Kidney capillary endothelial cell (primary cell): ENCODE measurements at places on chromosomes 13 and 19.
A peak's percentile ranks its signal among the peaks of the same experiment; 100 is the strongest.

- no peak for DNase-seq
These were observed 59.5 kb downstream of the ANKRD10 start for GRCh38 chr13:110855363-110855762.

DNA sequence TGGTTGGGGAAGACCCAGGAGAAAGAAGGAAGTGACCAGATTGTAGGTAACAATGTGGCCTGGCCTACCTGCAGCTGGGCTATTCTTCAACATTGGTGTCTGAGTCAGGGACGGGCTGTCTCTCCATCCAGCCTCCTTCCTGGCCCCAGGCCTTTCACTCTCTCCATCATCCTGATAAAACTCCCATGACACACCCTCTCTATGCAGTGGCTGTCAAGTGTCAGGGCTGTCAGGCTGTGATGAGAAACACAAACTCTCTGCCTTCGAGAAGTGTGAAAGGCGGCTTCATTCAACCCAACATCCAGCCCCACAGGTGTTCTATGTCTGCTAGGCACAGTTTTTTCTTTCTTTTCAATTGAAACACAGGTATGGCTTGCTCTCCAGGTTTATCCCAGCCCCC, 153.3 kb upstream of the VSTM2B start:
- DNase-seq = no peak

- no peak for DNase-seq
These were observed 134.6 kb downstream of the KATNAL1 start for GRCh38 chr13:30172593-30173302.

DNA sequence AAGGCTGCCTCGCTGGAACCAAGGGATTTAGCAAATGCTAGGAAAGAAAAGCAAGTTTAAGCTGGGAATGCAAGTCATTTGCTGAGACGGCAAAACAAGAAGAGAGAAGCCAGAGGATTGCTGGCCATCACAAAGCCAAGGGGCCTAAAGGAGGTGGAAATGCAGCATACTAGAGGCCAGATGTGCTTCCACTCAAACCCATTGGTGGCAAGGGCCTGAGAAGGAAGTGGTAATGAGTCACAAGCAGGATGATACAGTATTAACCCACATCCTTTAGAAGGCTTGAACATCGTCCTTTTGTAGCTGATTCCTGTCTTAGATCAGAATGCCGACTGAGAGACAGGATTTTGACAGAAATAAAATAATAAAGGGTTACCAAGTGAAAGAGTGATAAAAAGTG, 68.2 kb downstream of the ITGBL1 start:
- DNase-seq = peak; percentile 71

DNA sequence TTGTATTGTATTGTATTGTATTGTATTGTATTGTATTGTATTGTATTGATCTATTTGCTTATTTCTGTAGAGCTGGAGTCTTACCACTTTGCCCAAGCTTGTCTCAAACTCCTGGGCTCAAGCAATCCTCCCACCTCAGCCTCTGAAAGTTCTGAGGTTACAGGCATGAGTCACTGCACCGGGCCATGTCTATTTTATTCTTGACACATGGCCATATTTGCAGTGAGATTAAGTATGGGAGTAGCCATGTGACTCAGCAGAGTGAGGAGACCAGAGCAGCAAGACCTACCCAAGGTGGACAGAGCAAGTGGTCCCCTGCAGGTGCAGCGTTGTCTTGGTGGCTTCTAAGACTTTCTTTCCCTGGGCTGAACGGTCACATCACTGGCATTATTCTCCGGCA, 49.1 kb upstream of the UBAC2 start:
- no peak for DNase-seq

- DNase-seq = no peak
These were observed 44.4 kb downstream of the GPC6 start for GRCh38 chr13:93270769-93271742.

GRCh38 chr13:93499991-93500390, 273.4 kb downstream of the GPC6 start:
- no peak for DNase-seq

DNA sequence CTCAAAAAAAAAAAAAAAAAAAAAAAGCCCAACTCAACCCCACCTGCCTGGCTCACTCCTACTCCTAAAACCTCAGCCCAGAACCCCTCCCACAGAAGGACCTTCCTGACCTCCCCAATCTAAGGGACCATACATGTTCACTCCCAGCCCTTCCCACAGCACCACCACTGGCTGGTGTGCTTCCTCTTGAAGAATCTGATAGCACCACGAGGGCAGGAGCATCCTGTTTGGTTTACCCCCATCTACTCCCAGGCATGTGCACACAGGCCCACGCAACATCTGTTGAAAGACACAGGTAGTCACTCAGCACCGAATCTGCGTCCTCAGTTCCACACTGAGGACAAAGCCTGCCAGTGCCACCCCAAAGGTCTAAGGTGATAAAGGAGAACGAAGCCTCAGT, 8.2 kb downstream of the LATS2 start:
- DNase-seq = no peak

GRCh38 chr19:55161571-55162322, 4.2 kb upstream of the TNNI3 start:
- no peak for DNase-seq

GRCh38 chr13:113862931-113863523, 849 bp downstream of the GAS6 start:
- DNase-seq = peak; percentile 15

DNA sequence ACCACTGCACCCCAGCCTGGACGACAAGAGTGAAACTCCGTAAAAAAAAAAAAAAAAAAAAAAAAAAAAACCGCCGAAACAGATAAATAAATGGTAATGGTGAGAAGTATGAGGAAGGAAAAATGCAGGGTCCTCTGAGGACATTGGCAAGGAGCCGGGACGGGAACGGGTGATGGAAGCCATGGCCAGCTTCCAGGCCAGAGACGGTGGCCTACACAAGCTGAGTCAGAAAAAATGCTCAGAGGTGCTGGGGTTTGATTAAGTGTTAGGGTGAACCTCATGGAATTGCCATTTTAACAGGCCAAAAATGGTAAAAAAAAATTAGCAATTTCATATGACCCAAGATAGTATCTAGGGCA, 866 bp upstream of the ZSWIM4 start:
- DNase-seq = no peak

DNA sequence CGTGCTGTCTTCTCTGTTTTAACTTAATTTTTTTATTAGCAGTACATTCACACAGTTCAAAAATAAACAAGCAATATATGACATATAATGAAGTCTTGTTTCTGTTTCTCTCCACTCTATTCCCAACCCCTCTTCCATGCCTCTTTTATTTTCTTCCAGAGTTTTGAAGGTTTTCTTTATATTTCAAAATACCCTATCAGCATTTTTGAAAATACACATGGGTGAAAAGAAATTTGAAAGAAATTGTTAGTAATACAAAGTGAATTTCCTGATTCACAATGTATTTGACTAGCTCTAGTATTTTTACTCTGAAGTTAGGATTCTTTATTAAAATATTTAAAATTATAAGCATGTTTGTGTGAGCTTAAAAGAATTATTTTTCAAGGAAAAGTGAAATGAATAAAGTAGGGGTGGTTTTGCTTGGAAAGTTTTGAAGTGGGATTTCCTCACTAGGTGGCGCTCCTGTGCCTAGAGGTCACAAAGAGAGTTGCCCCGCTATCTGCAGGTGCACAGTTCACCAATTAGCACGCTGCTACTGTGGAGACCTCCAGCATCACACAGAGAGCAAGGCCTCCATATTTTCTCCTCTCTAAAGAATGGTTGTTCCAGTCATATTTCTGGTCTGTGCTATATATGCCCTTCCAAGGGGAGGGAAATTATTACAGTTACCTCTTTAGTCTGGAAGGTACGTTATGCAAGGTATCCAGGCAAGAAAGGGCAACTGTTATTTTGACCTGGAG, 37.6 kb downstream of the SOX21 start:
- DNase-seq = peak; percentile 28

DNA sequence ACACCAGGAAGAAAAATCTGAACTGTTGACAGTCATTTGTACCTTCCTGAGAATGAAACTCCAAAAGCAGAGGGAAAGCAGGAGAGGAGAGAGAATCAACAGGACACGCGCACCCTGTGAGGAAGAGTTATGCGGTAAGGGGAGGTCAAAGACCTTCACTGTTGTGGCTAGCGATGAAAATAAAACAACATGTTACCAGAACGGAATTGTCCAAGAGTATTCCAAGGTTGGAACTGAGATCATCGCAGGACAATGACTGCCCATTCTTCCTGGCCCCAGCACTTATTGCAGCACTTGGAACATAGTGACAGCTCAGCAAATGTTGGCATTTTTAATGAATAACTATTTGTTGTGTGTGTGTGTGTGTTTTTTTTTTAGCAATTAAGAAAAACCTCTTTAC, 176.0 kb upstream of the TSC22D1 start:
- peak; percentile 21 for DNase-seq

- no peak for DNase-seq
These were observed 49.0 kb downstream of the SIPA1L3 start for GRCh38 chr19:37955986-37956385.

DNA sequence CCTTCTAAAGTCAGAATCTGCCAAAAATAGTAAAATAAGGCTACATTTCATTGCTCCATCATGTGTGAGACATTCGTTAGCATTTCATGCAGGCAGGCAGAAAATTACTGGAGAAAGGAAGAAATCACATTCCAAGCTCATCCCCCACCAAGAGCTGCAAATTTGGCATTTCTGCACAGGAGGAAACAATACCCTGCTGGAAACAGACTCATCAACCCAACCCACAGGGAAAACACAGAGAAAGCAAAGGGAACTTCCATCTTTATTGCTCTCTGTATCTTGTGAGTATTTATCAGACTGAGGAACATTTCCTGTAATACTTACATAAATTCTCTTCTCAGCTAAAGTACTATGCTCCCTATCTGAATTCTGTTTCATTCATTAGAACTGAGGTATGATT, 95.7 kb downstream of the KCTD12 start:
- peak; percentile 46 for DNase-seq

- DNase-seq = no peak
These were observed 17.4 kb upstream of the NDUFS7 start for GRCh38 chr19:1366296-1366695.

DNA sequence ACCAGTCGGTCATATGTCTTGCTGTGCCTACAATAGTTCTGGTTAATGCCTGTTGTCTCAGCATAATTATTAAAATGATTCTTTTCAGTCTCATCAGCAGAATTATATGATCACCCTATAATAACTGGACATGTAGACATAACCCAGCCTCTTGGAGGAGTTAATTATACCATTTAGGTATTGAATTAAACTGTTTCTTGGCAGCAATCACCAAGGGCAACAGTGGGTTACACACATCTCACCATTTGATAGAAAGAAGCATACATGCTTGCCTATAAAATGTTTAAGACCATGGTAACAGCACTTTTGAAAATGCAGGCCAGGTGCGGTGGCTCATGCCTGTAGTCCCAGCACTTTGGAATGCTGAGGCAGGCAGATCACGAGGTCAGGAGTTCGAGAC, 184.6 kb downstream of the RGCC start:
- no peak for DNase-seq

- no peak for DNase-seq
These were observed 88.4 kb upstream of the SOX1 start for GRCh38 chr13:111978546-111978945.

DNA sequence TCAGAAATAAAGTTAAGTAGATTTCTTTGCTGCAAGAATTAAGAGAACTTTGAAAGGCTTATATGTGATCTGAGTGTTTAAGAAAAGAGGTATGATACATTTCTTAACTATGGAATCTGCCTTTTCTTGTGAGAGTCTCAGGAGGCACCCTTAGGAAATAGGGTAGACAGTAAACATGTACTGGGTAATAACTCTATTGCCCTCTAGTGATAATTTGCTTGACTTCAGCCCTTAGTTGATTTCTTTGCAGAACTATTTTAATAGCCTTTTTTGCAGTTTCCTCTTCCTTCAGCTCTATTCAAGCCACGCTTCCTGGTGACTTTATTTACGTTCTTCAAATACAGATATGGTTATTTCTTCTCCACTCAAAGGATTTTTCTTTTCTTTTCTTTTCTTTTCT, 37.0 kb upstream of the CCNA1 start:
- DNase-seq = peak; percentile 32

GRCh38 chr19:845707-846521, 5.1 kb downstream of the PRTN3 start:
- DNase-seq = no peak
